ENCODE measurements at places on chromosomes 4 and X.

GRCh38 chr4:90495211-90495610 is 368.0 kb downstream of the CCSER1 start:
- no peak for DNase-seq

DNA sequence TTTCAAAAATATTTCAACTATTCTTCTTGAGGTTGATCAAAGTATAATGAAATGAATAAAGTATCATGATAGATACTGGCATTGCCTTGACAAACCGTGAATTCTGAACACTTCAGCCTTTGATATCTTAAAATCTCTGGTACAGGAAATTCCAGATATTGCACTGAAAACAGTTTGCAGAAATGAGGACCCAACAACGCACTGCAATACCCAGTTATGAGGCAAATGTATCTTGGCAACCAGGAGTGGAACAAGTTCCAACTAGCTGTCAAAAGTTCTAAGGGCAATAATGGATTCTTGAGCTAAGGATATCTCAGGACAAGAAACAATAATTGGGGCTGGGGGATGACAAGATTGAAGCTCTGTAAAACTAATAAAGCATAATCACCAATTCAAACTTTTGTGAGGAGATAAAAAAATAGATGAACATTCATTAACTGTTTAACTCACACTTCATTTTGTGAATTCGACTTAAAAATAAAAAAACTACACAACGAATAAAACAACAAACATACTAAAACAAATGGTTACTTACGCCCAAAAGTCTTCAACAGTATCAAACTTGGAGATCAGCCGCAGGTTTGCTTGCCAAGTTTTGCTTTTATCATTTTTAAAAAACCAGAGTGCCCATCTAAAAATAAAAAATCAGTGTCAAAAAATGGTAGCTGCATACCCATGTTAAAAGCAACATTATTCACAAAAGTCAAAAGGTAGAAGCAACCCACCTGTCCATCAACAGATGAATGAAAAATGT is 38.1 kb downstream of the EIF4E start:
- DNase-seq: no peak

GRCh38 chr4:168924667-168925066 is 85.4 kb downstream of the CBR4 start:
- no peak for DNase-seq

DNA sequence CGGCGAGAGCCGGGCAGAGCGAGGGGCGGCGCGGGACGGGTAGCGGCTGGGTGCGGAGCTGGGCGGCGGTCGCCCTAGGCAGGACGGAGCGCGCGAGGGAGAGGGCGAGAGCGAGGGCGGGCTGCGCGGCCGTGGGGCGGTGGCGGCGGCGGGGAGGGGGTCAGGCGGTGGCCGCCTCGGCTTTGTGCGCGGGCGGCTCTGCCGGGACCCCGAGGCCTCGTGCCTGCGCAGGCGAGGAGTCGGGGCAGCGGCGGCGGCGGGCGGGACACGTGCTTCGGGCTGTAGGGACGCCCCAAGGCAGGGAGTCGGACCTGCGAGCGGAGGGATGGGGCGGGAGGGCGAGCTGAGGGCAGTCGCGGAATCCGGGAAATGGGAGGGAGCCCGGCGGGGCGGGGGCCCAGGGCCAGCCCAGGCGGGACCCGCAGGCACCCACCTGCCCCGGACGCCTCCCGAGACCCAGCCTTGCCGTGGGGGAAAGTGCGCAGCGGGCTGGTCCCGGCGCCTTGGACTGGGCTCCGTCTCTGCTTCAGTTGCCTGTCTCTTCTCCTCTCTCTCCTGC is 465 bp downstream of the BMPR1B start:
- no peak for DNase-seq

DNA sequence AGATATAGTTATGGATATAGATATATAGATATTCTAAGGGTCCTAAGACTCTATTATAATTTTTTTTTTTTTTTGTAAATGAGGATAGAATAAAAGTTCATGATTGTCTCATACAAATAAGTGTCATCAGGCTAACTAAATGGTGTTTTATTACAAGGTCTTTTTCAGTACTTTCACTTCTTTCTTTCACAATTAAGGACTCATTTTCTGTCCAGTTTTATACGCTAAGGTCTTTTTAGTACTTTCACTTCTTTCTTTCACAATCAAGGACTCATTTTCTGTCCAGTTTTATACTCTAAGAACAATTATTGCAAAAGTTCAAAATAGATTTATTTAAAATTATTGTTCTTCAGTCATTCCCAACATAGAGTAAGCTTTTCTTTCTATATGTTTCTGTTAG is 32.7 kb downstream of the RUFY3 start:
- no peak for DNase-seq
